ENCODE measurements at places on chromosomes 6 and 20.

DNA sequence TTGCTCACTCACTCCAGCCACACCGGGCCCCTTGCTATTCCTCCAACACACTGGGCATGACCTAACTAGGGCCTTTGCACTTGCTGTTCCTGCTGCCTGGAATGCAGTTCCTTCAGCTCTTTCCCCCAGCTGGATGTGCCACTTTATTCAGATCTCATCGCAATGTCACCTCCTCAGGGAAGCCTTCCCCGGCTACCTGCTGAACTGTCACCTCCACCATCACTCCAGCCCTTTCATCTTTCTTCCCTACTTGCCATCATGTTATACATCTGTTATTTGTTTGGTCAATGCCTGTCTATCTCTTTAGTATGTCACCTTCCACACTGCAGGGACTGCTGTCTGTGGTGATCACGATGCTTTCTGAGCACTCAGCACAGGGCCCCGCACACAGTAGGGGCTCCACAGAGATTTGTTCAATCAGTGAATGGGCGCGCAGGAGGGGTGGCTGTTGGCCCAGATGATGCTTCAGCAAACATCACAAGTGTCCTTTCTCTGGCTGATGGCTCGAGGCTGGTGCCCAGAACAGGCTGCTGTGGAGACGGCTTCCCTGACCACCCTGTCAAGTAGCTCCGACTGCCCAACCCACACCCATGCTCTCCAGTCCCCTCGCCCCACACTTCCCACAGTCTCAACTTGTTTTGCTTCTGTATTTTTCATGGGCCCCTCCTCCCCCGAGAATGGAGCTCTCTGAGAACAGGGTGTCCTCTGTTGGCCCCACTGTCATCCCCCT lies 31.8 kb downstream of the CEBPB start:
- DNase-seq = no peak

DNA sequence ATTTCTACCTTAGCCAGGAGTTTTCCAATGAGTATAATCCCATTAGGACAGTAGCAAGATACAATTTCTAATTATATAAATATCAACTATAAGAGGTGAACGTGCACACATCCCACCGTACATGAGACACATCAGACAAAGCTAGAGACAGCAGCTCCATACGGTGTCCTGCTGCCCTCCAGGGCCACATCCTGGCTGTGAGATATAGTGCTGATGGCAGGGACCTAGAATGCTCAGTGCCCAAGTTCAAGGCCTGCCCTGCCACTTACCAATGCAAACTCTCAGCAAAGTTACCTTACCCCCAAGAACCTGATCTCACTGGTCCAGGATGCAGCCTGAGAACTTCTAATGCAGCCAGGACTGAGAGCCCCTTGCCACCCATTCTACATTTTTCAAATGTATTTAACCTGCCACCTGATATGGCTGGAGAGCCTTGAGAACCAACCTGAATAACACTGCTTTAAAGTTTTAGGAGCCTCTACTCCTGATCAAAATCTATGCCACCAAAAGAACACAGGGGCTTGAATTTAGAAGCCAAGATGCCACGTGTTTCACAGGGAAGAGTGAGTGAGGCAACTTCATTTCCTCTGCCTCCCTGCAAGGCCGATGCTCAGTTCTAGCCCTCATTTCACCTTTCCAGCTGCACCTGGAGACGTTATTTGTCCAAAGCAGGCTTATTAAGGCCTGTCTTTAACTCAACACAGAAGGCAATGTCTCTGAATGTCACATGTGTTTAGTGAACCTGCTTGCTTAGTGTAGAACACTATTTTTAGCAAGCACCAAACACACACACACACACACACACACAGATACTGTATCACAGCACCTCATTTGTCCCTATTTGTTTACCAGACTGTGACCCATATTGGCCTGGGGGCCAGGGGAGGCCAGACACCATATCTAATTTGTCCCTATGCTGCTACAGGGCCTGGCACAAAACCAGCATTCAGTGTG lies 6.1 kb downstream of the NFATC2 start:
- DNase-seq = no peak

- no peak for DNase-seq
Observed at GRCh38 chr6:82861121-82861520, 204.5 kb downstream of the UBE3D start.

GRCh38 chr6:167287513-167288048 lies 3.5 kb upstream of the UNC93A start:
- DNase-seq = no peak

- no peak for DNase-seq
Observed at GRCh38 chr6:11050731-11051130, 6.6 kb upstream of the ELOVL2 start.

DNA sequence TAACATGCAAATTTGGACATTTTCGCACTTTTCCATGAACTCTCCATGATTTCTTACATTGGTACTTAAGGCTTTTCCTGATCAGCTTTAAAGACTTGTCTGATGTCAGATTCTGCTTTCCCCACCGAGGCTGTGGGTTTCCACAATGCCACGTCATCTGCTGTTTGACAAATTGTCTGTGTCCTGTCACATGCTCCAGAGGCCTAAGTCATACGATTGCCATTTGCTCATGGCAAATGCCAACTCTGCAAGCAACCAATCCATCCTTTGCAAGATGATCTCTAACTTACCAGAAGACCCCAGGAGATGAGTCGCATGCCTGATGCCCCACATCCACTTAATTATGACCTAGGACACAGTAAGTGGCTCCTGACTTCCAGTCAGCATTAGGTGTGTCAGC lies 556.5 kb downstream of the BMP2 start:
- no peak for DNase-seq

DNA sequence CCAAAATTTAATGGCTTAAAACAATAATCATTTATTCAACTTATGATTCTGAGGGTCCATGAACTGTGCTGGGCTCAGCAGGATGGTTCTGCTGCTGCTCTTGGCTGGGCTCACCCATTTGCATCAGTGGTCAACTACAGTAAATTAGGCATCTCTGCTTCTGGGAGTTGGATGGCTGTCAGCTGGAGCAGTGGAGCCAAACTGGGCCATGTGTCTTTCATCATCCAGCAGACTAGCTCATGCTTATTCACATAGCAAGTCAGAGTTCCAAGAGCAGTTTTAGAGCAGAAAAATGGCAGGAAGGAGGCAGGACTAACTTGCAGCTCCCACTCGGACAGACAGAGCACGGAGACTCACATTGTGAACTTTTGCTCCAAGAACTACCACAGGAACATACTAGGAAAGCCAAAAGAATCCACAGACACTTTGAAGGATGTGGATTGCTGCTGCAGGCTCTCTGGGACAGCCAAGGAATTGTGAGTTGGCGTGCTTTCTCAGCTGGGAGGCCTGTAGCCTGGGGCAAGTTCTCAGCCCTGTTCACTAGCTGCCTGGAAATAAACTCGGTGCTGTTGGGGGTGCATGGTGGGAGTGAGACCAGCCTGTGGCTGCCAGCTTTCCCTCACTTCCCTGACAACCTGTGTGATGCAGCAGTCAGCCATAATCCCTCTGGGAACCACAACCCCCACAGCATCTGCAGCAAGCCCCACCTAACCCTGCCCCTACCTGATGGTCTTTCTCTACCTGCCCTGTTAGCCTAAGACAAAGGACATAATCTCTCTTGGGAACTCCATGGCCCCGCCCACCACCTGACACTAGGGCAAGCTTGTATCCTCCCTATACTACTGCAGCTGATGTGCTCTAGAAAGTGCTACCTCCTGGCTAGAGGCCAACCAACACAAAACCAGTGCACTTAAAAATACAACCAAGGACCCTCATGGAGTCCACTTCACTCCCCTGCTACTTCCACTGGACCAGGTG lies 129.0 kb downstream of the JPH2 start:
- DNase-seq = no peak

DNA sequence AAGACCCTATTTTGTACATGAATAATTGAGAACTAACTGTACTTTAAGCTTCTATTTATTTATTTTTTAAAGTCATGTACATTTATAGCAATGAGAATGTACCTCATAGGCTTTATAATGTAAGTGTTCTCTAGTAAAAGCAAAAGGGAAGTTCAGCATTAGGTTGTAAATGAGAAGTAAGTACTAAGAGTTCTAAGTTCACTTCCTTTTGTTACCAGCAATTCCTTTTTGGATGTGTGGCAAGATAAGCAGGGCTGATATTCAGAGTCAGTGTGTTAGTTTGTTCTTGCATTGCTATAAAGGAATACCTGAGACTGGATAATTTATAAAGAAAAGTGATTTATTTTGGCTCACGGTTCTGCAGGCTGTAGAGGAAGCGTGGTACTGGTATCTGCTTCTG lies 54.0 kb upstream of the CCN2 start:
- peak; percentile 64 for DNase-seq

GRCh38 chr6:90105506-90106170 lies 191.0 kb downstream of the BACH2 start:
- no peak for DNase-seq

DNA sequence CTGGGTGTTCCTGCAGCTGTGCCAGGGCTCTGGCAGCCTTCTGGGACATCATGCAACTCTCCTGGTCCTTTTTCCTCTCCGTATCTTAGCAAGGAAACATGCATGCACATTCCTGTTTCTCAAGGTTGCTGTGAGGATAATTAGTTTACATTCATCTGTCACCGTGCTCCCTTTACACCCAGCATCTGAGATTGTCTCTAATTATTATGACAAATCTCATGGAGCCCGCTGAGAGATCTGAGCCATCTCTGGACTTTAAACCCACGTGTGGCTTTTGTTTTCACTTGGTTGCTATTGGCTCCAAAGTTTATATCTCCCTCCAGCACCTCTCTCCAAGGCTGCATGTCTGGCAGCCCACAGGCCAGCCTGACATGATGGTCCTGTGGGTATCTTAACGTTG lies 167.6 kb downstream of the UNC5CL start:
- no peak for DNase-seq

GRCh38 chr6:27230758-27231111 lies 16.8 kb upstream of the PRSS16 start:
- no peak for DNase-seq

- DNase-seq = no peak
Observed at GRCh38 chr20:38269040-38269439, 8.5 kb upstream of the KIAA1755 start.

DNA sequence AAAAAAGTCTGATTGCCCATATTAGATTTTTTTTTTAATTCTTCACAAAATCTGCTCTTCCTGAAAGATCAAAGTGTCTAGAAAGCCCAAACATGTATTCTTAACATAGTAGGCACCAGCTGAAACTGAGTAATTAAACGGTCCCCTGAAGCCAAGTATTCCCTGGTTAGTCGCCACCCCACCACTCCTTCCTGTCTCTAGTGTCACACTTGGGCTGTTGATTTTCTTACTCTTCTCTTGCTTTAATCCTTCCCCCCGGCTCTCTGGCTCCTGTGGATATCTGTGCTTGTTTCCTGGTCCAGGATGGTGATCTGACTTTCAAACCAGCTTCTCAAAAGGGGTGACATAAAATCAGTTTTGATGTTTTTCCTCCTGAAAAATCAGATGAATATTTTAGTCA lies 162.9 kb downstream of the QKI start:
- no peak for DNase-seq

DNA sequence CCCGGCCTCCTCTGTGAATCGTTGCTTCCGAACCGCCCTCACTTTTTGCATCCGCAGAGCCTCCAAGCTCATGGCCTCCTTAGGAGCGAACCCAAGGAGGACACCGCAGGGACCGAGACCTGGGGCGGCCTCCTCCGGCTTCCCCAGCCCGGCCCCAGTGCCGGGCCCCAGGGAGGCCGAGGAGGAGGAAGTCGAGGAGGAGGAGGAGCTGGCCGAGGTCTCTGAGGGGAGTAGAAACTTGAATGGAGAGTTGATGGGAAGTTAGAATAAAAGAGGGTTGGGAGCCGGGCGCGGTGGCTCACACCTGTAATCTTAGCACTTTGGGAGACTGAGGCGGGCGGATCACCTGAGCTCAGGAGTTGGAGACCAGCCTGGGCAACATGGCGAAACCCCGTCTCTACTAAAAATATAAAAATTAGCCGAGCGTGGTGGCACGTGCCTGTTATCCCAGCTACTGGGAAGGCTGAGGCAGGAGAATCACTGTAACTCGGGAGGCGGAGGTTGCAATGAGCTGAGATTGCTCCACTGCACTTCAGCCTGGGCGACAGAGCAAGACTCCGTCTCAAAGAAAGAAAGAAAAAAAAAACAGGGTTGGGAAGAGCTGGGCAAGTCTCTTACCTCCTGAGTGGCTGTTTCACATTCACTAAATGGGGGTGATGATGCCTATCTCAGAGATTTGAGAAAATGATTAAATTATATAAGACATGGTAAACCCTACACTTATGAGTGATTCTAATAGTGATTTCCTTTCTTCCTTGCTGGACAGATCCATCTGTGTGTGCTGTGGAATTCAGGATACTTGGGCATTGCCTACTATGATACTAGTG lies 805 bp downstream of the MSH5 start:
- no peak for DNase-seq

DNA sequence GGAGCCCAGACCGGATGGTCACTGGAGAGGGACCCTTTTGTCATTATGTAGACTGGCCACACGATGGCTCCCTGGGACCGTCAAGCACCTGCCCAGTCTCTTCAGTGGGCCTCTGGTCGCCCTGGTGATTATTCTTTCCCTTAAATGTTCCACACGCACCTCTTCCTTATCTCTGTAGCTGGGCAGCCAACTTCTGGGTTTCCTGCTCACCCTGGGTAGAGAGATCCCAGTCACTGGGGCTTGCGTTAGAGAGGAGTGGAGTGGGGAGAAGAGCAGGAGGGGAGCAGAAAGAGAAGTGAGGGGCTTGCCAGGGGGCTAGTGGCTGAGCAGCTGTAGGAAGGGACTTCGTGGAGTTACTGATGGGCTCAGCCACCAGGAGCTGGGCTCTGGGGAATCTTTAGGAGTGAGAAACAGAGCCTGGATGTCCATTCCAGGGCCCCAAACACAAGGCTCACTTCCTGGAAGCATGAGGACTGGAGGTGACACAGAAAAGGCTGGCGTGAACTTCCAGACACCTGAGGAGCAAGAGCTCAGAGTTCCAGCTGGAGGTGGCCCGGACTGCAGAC lies 150.1 kb downstream of the DHX35 start:
- DNase-seq = peak; percentile 54

DNA sequence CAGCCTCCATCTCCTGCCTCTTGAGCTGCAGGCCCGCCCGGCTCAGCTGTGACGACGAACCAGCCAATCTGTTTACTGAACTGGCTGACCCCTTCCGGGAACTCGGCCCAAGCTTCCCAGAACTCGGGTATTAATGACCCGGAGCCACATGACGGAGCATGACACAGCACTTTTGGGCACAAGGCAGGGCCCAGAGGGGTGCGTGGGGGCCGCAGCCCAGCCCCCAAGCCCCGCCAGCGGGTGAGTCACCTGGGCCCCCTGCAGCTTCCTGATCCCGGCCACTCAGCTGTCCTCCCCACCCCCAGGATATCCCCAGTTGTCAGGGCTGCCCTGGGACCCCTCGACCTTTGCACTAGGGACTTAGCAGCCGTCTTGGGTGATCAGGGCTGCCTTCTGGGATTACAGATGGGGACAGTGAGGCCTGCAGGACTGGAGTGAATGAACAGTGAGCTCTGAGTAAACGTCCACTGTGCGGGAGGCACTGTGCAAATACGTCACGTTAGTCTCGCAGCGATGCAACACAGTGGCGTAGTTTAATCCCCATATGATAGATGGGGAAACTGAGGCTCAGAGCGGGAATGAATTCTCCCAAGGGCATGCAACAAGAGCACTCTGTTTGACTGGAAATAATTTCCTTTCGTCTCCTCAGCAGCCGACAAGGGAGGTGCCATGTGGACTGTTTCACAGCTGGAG lies 102.1 kb downstream of the CEBPB start:
- DNase-seq = peak; percentile 67

GRCh38 chr6:157376241-157376640 lies 4.7 kb upstream of the ZDHHC14 start:
- no peak for DNase-seq

Data from common myeloid progenitor, CD34-positive (primary cell).